ENCODE measurements at places on chromosomes 7 and 10.

GRCh38 chr10:10886861-10887531 is 130.7 kb upstream of the CELF2 start:
- no peak for DNase-seq

DNA sequence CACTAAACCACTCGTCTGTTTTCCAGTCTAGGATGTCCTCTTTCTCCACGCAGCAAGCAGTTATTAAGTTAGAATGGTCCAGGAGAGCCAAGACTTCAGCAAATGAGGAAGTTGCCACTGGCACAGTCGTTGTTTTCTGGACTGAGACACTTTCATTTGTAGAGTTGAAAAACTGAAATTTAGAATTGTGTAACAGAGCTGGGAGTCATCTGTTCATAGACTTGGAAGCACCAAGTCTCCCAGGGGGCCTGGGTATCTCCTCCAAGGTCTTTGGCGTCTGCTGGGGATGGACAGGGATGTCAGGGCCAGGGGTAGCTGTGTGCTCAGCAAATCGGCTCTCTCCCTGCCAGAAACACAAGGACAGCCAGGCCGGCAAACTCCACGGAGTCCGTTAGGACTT is 208.4 kb downstream of the FANK1 start:
- no peak for DNase-seq

- no peak for DNase-seq
These were observed 41.8 kb downstream of the CNNM1 start for GRCh38 chr10:99370993-99371392.

DNA sequence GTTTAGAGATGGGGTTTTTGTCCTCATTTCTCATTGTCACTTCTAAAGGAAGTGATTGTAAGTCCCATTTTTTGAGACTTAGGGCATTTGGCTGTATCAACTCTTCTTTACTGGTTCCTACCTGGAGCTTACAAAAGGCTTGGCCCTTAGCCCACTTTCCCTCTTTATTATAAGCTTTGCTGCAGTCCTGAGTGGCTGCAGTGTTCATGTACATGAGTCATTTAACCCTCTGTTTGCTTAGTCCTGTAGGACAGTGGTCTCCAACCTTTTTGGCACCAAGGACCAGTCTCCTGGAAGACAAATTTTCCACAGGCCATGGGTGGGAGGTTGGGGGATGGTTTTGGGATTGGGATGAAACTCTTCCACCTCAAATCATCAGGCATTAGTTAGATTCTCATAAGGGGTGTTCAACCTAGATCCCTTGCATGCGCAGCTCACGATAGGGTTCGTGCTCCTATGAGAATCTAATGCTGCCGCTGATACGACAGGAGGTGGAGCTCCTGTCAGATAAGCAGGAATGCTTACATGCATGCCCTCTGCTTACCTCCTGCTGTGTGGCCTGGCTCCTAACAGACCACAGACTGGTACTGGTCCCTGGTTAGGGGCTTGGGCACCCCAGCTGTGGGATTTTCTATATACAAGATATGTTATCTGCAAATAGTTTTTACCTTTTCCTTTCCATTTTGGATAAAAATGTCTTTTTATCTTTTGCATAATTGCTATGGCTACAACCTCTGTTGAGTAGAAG is 99.7 kb downstream of the CCSER2 start:
- no peak for DNase-seq

DNA sequence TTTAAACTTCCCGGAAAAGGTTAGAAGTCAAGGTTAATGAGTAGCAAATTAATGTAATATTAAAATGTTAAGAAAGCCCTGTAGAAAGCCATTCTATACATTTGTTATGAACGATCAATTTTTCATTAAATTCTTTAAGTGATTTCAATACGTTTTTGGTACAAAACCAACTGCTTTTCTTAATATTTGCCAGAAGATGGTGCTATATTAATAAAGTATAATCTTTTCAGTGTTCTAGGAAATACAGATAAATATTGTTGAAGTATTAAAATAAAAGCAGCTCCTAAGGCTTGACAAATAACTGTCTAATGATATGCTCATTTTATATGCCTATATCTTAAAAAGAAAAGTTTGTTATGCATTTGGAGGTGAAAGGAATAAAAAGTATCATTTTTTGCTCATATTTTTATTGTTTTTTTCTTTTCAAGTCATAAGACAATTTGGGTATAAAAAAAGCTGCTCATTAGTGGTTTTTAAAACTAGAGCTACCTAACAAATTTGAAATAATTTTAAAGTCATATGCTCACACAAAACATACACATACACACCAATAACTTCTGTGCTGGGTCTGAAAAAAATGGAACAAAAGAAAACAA is 130.3 kb upstream of the POT1 start:
- no peak for DNase-seq

GRCh38 chr10:88473989-88474883 is 108.9 kb downstream of the RNLS start:
- no peak for DNase-seq

DNA sequence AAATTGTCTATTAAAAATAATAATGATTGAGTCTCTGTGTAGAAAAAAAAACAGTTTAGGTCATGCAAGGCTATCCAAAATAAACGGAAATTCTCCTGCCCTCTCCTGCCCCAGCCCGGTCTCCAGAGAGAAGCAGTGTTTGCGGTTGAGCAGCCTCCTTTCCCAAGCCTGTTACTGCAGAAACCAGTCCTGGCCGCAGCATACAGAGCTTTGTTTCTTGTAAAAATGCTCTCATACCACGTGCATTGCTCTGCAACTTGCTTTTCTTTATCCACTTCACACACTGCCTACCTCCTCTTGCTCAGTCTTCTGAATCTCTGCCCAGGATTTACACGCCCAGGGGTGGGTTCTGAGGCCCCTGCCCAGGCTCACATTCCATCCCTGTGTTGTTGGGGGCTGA is 34.4 kb upstream of the CUL1 start:
- DNase-seq = no peak

DNA sequence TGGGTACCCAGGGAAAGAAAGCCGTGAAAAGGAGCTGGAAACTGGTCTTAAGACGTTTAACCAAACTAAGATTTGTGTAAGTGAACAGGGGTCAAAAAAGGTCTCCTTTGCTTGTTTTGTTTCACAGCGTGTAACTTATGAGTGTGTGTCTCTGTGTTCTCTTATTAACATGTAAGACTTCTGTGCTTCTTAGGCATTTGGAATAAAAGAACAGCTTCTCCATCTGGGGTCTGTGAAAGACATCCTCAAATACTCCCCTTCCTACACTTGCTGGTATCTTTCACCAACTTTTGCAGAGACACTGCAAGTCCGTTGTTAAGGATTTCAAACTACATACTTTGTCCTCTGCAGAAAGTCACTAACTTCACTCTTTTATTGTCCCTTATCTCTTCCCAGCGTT is 615 bp upstream of the NEUROD6 start:
- DNase-seq = no peak

- no peak for DNase-seq
These were observed 499.4 kb downstream of the AUTS2 start for GRCh38 chr7:70097645-70098044.

DNA sequence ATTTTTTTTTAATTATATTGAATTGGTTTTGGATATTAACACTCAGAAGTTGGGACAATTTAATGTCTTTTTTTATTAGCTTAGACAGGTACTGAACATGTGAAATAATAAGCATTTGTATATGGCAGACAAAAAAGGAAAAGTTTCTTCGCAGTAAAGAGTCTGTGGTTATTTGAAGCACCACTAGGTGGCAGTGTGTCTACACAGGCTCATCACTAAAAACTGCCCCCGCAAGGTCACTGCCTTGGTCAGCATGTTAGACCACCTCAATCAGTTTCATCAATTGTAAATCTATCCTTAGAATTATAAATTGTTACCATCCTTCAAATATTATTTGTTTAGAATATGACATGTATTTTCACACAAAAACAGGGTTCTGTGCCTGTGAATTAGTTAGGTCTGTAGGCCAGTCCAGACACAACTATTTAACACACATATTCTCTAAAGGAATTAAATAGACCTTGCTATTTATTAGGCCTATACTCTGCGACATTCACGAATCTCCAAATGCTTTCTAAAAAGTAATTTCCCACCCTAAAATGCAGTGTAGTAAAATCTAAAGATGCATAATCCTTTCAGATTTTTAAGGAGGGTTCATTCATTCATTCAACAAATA is 17.0 kb downstream of the PNLIPRP3 start:
- DNase-seq = no peak

DNA sequence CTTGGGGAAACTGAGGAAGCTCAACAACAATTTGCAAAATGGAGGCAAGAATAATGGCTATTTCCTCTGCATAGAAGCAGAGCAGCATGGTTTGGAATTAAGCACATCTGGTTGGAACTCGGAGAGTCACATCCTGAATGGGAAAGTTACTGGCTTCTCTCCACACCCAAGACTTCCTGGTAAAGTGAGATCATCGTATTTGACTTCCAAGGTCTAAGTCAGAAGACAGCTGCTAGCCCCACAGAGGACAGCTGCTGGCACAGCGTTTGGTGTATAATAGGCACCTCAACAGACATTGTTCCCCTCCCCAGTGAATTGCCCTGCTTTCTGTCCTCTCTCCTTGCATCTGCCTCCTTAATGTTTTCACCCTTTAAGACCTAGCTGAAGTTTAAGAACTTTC is 37.0 kb upstream of the NRF1 start:
- DNase-seq = no peak

GRCh38 chr7:107353701-107354100 is 116.2 kb upstream of the GPR22 start:
- no peak for DNase-seq

DNA sequence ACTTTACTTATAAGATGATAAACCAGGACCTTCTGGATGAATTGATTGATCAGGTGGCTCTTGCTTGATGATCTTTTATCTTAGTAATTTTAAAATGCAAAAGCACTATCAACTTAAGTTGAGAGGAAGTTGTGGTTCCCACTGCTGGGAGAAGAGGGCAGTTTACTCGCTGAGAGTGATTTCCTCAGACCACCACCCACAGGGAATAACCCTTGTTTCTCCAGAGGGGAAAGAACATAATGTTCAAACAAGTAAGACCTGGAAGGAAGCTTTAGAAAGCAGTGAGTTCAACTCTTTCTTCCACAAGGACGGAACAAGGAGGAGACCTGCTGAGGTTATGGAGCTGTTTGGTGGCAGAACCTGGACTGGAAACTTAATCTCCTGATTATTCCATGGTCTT is 138.7 kb downstream of the FAM204A start:
- no peak for DNase-seq

DNA sequence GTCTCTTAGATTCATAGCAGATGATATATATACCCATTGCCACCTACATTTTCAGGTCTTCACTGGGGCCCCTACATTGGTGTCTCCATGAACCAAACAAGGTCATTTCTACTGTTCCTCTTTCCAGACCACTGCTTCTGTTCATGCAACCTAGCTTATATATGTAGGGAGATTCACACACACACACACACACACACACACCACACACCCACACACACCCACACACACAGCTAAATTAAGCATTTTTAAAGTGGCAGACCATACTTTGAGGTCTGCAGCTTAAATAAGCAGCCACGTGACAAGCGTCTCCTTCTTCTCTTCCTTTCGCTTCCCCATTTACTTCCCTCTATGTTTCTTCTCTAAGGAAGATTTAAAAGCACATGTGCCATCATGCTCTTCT is 70.0 kb upstream of the CC2D2B start:
- no peak for DNase-seq

DNA sequence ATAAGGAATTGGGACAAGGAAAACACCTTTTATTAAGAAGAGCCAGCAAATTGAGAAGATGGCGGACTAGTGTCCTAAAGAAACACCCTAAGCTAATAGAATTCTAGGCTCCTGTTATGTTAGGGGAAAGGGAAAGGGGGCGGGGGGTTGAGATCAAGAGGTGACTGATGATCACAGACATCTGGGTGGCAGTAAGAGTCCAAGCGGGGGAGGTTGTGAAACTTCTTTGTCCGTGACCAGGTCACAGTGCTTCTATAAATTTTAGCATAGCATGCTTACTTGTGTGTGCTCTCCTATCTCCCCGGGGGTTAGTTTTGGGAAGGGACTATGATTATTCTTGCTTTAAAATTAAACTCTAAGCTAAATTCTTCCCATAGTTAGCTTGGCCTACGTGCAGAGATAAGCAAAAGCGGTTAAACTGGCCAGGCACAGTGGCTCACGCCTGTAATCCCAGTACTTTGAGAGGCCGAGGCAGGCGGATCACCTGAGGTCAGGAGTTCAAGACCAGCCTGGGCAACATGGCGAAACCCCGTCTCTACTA is 262.1 kb downstream of the SKIDA1 start:
- no peak for DNase-seq

- no peak for DNase-seq
These were observed 29.4 kb upstream of the TRIM8 start for GRCh38 chr10:102614888-102615287.

DNA sequence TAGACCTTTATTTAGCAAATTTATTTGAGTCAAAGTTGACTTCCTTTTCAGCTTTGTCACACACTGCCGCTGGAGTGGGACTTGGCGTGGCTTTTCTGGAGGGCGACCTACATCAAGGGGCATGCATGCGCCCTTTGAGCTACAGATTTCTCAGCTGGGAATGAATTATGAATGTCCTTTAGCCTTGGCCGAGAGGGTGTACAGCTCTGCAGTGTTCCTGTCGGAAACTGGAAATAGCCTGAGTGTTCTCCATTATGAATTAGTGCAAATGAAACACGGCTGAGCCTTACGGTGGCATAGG is 79.7 kb downstream of the GLRX3 start:
- no peak for DNase-seq

- no peak for DNase-seq
These were observed 12.8 kb downstream of the SPOCK2 start for GRCh38 chr10:72075376-72076115.

GRCh38 chr7:16298221-16298620 is 123.1 kb downstream of the CRPPA start:
- DNase-seq = no peak

DNA sequence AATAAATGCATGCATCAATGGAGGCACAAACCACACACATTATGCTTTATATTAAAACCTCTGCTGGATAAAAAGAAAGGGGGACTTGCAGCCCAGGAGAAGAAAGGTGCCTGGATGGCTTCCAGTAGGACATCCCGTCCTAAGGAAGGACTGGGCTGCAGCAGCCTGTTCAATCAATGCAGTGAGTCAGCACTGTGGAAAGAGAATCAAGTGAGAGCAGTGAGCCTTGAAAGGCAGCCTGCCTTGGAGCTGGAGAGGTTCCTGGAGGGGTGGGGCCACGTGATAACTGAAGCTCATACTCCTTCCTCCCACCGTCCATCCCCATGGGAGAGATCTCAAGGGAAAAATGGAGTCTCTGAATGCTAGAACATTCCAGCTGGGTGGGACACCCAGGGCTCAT is 501.2 kb downstream of the ADRA2A start:
- DNase-seq = no peak

GRCh38 chr10:110531687-110532086 is 34.0 kb downstream of the DUSP5 start:
- DNase-seq = no peak

DNA sequence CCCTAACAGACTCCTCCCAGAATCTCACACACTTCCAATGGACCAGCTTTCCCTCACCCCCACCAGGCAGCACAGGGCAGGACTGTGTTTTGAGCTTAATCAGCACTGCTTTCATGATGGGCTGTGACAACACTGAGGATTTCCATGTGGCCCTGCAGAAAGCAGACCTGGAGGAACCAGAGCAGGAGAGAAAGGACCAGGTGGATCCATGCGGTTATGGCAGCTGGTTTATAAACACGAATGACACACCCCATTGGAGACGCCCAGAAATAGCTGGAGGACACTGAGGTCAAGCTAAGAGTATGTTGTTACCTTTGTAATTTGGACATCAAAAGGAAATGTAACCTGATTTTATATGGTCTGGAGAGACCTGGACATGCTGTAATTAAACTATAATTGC is 31.7 kb upstream of the HERPUD2 start:
- no peak for DNase-seq
